ENCODE measurements at places on chromosomes 5 and 9.

- no peak for DNase-seq
Observed at GRCh38 chr5:158451993-158452672, 593.2 kb upstream of the CLINT1 start.

- DNase-seq, result no peak
Observed at GRCh38 chr5:126521130-126521529, 73.9 kb downstream of the ALDH7A1 start.

DNA sequence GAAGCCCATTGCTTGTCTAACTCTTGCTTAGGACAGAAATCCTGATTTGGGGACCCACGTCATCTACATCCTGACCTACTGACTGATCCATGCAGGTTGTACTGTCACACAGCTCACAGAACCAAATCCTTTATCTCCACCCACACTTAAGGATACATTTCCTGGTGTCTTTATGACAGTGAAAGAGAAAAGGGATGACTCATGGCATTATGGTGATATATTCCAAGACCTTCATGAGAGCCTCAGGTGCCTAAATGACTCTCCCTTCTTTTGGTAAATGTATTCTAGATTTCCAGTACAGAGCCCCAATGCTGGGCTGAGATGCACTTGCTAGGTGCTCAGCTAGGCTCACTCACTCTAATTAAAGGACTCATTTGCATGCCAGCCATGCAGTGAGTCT is 26.0 kb upstream of the DMRT2 start:
- no peak for DNase-seq

GRCh38 chr5:14450018-14450524 is 131.5 kb upstream of the OTULINL start:
- DNase-seq, result no peak

DNA sequence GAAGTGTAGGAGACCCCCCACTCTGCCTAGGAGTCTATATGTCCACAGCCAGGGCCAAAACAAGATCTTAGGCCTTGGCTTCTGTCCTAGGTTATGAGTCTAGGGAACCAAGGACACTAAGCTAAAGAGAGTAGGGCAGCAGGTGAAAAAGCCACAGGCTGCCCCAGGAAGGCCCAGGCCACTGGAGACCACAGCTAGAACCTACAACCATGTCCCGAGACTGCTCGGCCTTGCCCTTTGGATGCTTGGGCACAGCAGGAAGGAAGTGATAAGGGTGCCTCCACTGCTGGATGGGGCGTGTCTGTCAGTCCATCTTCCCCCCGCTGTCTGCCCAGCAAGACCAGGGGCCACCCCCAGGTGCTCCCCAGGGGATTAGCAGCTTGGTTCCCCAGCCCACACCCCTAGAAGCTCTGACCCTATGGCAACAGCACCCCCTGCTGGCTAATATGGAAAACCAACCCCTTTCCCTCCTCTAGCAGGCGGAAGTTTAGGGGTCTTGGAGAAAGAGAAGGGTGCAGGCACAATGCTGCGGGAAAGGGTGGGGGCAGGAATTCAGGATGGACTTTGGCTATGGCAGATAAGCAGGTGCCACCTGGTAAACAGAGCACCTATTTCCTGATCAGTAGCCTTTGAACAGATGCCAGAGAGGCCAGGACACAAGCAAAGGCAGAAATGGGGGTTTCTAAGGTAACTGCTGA is 10.5 kb upstream of the IRF1 start:
- DNase-seq, result peak; percentile 48
